ENCODE measurements at places on chromosomes 7 and 10.

DNA sequence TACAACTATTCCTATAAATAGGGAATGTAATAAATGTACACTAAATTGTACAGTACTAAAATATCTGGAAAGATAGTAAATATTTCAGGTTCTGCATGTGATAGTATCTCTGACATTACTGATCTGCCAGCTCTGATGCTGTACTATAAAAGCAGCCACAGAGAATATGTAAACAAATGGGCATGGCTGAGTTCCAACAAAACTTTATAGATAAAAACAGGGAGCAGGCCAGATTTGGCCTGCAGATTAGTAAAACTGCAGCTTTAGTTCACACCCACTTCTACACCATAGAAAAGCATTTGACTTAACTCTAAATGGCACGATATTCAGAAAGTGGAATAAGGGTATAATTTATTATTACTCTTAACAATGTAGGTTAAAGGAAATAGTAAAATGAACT lies 18.8 kb upstream of the TLL2 start:
- no peak for DNase-seq

DNA sequence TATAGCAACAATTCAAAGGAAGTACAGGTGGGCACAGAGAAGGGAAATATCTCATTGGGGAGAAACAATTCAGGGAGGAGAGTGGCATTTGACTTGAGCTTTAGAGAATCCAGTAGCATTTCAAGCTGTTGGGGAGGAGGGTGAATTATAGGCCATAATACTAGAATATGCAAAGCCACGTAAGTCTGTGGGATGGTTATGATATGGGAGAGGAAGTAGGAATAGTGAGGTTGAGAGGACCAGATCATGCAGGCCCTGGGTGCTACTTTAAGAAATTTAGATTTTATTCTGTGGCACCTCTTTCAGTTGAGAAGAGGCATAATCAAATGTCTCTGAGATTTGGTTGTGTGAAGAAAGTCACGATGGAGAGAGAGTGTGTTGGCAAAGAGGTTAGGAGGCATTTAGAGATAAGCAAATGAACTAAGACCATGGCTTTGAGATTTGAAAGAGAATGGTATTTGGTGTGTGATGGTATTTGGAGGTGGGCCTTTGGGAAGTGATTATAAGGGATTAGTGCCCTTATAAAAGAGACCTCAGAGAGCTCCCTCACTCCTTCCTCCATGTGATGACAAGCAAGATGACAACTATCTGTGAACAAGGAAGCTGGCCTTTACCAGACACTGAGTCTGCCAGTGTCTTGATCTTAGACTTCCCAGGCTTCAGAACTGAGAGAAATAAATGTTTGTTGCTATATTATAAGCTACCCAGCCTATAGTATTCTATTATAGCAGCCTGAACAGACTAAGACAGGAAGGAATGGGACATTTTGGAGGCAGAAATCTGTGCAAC lies 15.1 kb downstream of the ADD3 start:
- DNase-seq: no peak

GRCh38 chr10:124306520-124306919 lies 112.2 kb downstream of the OAT start:
- no peak for DNase-seq

- no peak for DNase-seq
Observed at GRCh38 chr7:96359876-96360275, 38.0 kb upstream of the SLC25A13 start.

DNA sequence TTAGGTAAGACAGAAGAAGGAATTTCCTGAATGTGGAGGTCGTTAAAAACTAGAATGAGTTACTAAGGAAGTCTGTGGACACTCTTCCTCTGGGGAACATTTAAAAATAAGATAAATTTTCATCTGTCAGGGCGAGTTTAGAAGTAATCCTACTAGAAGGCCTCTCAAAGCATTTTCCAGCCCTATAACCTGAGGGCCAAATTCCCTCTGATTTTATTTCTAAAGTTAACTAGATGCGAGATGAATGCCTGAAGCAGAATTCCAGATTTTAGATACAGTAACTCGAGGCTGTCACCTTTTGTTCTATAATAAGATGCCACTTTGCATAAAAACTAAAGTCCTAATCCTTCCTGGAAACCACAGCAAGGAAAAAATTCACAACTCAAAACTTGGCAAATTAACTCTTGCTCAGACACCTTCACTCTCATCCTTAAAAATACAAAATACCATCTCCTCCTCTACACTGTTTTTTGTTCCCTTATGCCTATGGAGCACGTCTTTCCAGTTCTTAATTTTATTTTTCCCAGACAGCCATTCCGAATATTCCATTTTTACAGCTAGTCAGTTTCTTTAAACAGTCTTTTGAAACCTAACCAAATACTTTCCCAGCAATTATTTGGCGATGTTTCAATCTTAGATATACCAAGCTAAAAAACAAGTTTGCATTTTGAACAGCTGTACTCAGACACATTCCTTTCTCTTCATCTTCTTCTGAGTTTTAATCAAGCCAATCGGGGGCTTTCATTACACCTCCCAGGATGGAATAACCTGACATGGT lies 420.7 kb upstream of the NFE2L3 start:
- no peak for DNase-seq

GRCh38 chr10:11959966-11960365 lies 82.6 kb downstream of the UPF2 start:
- no peak for DNase-seq

GRCh38 chr7:76011442-76011861 lies 17.1 kb upstream of the TMEM120A start:
- DNase-seq: no peak

- DNase-seq: no peak
Observed at GRCh38 chr7:129168231-129169021, 20.0 kb upstream of the SMO start.

GRCh38 chr10:72483471-72483870 lies 128.8 kb upstream of the DNAJB12 start:
- DNase-seq: no peak

DNA sequence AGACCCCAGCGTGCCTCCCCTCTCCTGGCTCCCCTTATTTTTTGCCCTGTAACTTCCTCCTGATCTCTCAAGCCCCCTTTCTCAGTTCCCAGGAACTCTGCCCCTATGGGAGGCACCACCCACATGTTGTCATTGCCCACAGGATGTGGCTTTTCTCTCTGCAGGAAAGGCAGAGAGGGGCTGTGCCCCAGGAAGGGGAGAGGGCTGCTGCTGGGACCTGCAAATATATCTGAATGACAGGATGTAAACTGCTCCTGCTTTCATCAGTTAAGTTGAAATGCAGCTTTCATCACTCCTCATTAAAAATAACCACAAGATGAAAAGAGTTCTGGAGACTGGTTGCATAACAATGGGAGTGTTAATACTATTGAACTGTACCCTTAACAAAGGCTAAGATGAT lies 103.3 kb downstream of the CLEC2L start:
- peak; percentile 98 for DNase-seq

- no peak for DNase-seq
Observed at GRCh38 chr10:116371737-116372136, 47.5 kb downstream of the CCDC172 start.

- no peak for DNase-seq
Observed at GRCh38 chr10:35015843-35016408, 74.2 kb downstream of the CUL2 start.

- no peak for DNase-seq
Observed at GRCh38 chr7:96942112-96942511, 63.2 kb upstream of the DLX6 start.

DNA sequence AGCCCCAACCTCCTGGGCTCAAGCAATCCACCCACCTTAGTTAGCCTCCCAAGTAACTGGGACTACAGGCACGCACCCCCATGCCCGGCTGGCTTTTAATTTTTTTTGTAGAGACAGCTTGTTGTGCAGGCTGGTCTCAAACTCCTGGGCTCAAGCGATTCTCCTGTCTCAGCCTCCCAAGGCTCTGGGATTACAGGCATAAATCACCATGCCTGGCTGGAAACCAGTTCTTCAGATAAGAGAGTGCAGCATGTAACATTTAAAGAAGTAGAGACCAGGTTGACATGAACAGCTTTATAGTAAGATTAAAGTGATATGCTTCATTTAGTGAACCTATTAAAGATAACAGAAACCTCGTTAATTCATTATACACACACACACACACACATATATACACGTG lies 167.9 kb upstream of the KAT6B start:
- no peak for DNase-seq

- DNase-seq: no peak
Observed at GRCh38 chr10:49744091-49744685, 17.9 kb downstream of the OGDHL start.

DNA sequence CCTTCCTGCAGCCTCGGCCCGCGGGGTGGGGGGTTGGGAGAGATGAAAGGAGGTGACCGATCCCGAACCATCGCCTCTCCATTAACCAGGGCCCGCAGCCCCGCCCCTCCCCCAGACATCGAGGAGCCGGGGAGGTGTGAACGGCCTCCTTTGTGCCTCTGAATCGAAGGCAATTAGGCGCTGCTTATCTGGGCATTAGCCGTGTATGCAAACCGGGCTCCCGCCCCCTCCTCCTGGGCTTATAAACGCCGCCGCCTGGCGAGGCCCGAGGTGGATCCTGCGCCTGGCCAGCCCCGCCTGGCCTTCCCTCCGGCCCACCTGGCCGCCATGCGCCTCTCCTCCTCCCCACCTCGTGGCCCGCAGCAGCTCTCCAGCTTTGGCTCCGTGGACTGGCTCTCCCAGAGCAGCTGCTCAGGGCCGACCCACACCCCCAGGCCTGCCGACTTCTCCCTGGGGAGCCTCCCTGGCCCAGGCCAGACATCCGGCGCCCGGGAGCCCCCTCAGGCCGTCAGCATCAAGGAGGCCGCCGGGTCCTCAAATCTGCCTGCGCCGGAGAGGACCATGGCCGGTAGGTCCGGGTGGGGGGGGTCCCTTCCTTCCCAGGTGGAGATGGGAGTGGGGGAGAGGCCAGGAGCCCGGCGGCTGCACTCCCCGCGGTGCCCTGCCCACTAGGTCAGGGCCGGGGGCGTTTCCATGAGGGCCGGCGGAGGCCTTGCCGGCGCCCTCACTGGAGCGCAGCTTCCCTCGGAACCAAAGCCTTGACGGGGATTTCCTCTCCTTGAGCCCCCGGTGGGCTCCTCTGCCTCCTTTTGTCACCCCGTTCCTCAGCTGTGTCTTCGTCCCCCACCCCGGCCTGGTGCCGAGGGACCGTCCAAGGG lies at the start of gene VENTX:
Gene VENTX, plus strand, starts transcription at position 268 of the 878 bp plus-strand sequence. Its CDS starts 60 bp downstream, at position 328.
- DNase-seq: no peak

DNA sequence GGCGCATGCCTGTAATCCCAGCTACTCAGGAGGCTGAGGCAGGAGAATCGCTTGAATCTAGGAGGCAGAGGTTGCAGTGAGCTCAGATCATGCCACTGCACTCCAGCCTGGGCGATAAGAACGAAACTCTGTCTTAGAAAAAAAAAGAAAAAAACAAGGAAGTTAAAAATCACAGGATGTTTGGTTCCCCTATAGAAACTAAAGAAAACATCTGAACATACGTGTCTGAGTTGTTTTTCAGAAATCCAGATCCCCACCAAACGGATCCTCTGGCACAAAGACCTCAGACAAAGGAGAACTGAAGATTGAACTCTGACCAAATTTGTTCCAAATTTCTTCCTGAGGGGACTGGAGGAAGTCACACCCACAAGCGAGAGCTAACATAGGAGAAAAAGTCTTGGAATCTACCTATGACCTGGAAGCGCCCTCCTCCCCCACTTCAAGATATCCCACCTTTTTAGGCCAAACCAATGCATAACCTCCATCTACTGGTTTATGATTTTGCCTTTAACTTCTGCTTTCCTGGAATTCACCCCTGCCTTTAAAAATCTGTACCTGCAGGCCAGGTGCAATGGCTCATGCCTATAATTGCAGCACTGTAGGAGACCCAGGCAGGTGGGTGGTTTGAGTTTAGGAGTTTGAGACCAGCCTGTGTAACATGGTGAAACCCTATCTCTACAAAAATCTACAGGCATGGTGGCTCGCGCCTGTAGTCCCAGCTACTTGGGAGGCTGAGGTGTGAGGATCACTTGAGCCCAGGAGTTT lies 19.7 kb upstream of the SIRT1 start:
- DNase-seq: no peak

DNA sequence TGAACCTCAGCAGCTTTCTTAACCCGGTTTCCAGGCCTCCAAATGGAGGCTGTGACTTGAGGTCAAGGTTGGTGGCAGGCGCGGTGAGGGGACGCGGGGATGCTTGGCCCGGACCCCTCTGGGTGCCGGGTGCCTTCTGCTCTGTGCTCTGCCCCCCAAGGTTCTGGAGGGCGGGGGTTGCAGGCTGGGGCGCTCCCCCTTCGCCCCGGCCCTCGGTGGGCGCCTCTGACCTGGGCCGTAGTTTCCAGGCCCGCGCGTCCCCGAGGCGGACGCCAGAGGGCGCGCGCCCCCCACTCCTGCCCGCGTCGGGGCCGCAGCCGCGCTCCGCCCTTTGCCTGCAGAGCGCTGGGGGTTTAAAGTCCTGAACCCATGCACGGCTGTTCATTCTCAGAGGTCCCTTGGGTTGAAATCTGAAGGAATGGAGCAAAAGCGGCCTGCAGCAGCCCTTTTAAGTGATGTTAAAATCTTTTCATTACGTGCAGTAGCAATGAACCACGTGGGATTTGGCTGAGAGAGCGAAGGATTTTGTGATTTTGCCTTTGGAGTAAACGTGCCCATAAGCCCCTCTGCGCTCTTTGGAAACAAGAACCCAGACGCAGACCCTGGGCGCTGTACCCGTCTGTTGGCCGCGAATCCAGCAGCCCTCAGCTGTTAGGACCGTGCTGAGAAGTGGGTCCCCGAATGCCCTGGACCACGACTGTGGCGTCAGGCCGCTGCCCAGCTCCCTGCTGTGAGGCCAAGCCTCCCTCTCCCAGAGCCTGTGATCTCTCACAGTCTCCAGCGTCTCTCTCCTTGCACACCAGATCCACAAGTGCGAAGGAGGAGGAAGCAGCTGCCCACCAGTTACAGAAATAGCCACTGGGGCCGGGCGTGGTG lies 135.0 kb downstream of the ACTR3B start:
- peak; percentile 37 for DNase-seq

- DNase-seq: no peak
Observed at GRCh38 chr7:95066737-95067530, 159.5 kb downstream of the PPP1R9A start.

GRCh38 chr10:122474131-122474818 lies 12.9 kb downstream of the HTRA1 start:
- DNase-seq: no peak

- no peak for DNase-seq
Observed at GRCh38 chr10:1115607-1115955, 59.4 kb downstream of the WDR37 start.

DNA sequence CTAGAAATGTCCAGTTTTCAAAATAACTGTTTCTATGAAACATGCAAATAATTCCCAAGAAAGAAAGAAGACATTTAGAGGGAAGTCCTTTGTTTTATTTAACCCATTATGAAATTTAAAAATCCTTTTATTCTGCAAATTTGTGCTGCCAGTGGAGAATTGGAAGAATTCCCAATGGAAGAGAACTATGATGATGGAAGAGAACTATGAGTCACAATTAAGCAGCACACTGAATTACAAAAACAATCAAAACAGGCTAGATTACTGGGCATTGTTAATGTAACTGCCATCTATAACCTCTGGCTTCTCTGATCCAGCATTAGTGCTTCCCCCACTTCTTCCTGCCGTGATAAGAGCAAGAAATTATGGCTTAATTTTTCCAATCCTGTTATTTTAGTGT lies 126.2 kb upstream of the FEZF1 start:
- DNase-seq: no peak

GRCh38 chr7:91512958-91513357 lies 248.7 kb downstream of the FZD1 start:
- DNase-seq: no peak

All from Kasumi-1 (cell line).